ENCODE measurements at places on chromosomes 1 and 21.

GRCh38 chr1:58722967-58723366, 23.1 kb upstream of the MYSM1 start:
- no peak for DNase-seq

DNA sequence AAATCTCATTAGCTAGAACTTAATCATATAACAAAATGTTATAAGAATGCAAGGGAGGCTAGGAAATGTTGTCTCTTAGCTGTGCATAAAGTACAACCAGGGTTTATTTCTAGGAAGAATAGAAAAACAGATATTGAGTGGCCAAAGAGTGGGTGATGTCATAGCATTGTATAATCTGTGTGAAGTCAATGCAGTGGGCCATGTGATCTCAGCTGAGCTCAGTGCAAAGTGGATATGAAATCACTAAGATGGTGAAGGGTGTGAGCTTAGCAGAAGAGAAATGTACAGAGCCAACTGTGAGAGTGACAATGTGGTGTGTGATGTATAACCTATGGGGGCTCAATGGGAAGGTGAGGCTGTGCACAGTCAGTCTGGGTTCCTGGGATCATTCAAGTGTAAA, 29.7 kb upstream of the DUSP23 start:
- no peak for DNase-seq

DNA sequence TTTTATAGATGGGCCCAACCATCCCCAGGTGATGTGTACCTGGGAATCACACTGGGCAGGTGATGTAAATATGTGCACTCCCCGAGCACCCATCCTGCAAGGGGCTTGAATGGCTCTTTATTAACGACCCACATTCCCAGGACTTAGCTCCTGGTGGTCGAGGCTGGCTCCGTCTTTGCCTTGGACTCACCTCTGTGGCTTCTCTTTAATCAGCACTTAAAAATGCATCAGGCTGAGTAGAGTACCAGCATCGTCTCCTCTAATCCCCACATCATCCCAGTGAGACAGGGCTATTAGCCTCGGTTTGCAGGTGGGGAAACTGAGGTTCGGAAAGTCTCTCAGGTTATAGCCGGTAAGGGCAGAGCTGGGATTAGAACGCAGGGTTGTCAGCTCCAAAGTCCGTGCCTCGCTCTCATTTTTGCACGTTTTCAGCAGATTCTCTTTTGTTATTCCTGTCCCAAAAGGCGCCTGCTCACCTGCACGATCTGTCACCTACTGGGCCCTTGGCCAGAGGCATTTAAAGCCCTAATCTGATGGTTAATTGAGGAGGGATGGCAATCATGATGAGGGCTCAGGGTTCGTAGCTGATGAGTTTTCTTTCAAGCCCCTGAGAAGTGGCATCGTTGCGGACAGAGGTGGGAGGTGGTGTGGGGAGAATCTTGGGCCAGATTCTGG, 29.4 kb downstream of the SPSB1 start:
- DNase-seq = no peak

GRCh38 chr21:34642211-34643075, 26.4 kb upstream of the CLIC6 start:
- no peak for DNase-seq

DNA sequence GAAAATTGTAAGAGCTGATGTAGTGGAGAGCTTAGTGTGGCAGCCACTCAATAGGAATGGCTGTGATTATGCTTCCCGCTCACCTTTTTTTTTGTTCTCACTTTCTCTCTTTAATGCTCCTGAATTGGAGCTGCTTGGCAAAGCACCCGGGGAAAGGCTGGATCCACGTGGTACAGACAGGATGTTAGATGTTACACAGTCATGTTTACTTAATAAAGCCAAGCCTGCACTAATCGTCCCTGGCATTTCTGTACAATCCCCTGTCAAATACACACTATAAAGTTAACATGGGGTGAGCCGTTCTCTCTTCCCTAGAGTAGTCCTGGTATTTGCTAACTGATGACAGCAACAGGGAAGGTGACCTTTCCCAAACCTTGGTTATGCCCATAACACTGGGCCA, 187.8 kb downstream of the ZSCAN20 start:
- DNase-seq = no peak

- DNase-seq = no peak
Measured at GRCh38 chr1:226702318-226702956, 36.6 kb downstream of the ITPKB start.

DNA sequence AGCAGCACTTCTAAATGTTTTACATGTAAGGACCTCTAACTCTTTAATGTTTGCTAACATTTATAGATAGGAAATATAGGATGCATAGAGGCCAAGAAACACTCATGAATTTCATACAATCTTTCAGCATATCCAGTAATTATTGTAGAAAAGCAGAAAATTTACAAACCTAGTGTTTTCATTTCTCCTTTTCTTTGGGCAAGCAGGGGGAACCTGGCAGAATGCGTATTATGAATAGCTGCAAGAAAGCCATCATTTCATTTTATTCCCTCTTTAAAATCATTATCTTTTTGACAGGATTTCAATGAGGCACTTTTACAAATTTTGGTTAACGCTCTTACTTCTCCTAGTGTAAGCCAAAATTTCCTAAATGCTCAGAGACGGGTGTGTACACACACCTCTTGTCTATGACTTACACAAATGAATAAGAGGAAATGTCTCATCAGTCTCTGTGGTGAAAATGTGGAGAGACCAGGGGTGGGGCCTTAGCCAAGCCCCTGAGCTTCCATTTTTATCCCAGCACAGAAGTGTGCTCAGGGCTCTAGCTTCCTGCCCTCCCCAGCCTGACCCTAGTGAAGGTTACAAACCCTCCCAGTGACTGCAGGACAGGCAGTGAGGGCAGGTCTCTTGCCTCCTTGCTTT, 91.6 kb downstream of the LRRC8C start:
- no peak for DNase-seq

GRCh38 chr1:220733086-220733601, 15.0 kb upstream of the MTARC2 start:
- DNase-seq = peak; percentile 73

DNA sequence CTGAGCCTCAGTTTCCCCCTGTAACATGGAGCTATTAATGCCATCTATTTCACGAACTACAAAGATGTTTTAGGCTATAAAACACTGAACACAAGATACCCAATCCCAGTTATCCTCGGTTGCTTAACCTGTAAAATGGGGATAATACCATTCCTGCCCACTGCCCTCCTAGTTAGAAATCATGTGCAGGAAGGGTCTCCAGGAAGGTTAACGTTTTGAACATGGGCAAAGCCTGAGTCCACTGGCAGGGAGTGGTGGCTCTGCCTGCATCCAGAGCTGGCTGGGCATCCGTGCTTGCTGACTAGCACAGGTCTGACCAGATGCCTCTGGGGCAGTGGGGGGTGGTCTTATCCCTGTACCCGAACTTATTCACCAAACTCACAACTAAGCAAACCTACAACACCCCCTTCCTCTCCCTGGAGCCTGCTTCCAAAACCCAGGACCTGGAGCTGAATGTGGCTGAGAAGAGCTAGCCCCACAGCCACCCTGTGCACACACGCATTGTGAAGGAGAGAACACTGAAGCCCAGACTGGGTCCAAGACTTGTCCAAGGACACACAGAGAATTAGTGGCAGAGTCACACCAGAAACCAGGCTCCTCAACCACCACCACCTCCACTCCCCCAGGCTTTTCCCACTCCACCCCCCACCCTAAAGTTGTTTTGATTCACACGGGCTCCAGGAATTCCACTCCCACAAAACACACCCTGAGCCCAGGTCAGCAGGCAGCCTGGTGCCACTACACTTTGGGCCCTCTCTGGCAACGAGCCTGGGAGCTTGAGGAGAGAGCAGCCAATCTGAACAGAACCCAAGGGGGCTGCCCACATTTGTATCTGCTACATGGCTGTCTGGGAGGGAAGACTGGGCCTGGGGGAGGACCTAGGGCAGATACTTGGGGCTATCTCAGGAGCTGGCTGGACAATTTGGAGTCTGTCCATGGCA, 1.6 kb downstream of the E2F2 start:
- DNase-seq = no peak

DNA sequence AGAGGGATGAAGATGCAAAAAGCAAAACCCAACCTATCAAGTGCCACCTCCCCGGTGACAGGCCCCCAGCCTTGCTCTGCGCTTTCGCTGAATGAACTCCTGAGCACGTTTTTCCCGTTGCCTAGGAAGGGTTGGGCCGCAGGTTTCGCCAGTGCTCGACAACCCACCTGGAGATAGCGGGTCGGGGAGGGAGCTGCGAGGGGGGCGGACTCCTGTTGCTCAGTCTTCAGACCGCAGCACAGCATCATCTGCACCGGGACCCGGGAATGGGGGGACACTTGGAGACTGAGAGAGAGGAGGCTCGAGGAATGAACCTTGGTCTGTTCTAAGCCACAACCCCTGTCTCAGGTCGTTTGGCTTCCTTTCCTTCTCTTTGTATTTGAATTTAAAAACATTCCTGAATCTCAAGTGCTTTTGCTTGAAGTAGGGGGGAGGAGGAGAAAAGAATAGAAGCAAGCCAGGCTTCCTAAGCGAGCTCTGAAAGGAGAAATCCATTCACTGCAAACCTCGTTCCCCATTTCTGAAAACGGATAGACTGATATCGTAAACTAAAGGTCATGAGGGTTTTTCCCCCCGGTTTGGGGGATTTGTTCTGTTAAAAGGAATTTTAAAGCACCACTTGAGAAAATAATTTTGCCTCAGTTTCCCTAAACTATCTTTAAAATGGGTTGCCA, 1.2 kb downstream of the AK5 start:
- peak; percentile 15 for DNase-seq

DNA sequence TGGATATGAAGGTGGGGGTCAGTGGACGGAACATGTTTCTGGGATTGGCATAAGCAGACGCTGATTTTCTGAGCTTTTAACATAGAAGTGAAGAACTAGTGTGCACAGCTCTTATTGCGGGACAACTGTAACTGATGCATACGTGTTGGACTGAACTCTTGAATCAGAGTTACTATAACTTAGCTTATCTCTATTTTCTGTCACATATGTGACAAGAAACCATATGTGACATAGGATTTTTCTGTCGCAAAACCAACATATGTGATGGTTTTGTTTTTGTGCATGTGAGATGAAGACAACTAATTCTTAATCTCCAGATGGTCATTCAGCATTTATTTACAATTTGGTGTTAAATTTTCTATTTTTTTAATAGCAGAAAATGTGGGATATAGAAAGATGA, 249.9 kb downstream of the GREM2 start:
- DNase-seq = no peak

GRCh38 chr1:157597959-157598667, at the start of gene FCRL4:
Gene FCRL4 (minus strand): TSS chr1:157598085. CDS start chr1:157597944, 141 bp downstream.
- no peak for DNase-seq

GRCh38 chr21:39029900-39030884, 153.1 kb downstream of the PSMG1 start:
- DNase-seq = no peak

GRCh38 chr1:182614796-182615454, 10.7 kb upstream of the RGS16 start:
- no peak for DNase-seq

Measured in T-cell (primary cell).